Frontal cortex (tissue), 4 donors: ENCODE measurements at places on chromosomes 16 and 17.

DNA sequence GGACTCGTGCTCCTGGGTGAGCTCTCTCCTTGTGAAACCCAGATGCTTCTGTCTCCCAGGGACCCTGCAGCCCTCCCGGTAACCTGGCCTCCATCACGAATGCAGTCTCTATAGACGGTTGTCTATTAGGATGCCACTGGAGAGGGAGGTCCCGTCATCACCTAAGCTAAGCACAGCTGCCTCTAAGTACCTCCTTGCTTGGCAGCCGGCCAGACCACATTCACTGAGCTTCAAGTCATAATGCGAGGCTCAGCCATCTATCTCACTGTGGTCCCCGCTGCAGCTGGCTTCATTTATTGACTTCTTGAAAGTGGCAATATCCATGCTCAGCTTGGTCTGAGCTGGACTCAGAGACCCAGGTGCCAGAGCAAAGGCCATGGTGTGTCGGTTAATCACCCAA is 74.5 kb upstream of the HSBP1 start:
- DNase-seq: no peak

DNA sequence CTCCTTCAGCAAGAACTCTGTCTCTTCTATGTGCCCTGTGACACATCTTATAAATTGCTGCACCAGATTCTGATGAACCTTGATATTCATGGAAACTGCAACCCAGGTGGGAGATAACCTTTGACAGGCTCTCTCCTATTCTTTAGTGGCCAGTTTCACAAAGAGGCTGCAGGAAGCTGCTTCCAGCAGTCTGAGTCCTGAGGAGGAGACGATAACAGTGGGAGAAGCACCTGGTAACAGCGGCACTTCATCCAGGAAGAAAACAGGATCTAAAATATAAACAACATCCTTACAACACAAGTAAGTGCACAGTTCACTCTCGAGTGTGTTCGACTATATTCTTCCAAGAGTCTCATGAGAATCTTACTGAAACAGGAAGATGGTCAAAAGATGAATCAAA is 180.1 kb downstream of the MAP2K6 start:
- no peak for DNase-seq

DNA sequence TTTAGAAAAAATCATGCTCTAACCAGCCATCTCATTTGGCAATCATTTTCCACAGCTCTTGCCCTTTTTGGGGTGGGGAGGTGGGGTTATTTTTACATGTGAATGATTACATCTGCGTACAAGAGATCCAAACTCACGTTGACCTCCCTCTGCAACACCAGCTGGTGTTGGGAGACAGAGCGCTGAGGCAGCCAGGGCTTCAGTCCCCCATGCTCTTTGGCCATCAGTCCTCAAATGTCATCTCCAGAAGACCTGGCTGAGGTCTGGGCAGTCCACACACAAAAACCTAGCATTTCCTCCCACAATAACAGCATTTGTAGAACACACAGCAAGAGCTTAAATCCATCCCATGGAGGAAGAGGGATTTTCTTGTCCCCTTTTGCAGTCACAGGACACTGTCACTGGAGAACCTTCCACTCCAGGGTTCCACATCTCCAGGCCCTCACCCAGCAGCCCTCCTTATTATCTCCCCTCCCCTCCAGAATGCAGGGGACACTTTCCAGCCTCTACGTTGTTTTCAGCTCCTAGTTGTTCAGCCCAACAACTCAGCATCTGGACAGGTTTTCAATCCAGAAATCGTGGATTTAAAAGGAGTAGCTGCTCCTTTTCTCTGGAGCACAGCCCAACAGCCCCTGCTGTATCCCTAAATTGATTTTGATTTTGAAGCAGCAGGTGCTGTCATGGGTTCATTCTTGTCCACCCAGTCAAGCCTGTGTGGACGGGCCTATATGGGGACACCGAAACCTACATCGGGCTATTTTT is 21.1 kb downstream of the MEOX1 start:
- no peak for DNase-seq

DNA sequence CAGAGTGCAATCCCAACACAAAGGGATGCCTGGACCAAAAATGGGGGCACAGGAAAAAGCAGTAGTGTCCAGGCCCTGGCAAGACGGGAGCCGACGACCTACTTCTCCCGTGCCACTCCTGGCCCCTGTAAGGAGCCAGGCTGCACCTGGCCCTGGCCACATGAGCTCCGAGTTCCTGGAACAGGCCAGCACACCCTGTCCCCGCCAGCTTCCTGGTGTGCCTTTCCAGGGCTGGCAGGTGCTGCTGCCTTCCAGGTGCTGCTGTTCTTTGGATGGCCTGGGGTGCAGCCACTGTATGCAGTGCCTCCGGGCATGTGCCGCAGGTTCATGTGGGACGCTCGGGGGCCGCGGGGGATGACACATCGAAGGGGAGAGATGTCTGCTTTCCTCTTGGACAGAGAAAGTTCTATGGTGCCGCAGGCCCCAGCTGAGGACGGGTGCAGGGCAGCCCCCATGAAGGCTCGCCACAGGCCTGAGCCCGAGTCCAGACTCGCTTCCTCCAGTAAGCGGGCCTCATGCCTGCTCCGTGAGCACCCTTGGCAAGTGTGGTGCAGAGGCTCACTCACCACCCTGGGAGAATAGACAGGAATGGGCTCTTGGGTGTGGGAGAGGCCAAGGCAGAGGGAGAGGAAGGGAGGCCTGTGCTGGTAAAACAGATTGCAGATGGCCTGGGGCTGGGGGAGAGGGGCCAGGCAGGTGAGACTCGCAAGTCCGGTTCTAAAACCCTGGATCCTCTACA is 54.7 kb upstream of the FASN start:
- DNase-seq: no peak

GRCh38 chr17:81083125-81083765 is 48.3 kb downstream of the BAIAP2 start:
- DNase-seq: no peak

DNA sequence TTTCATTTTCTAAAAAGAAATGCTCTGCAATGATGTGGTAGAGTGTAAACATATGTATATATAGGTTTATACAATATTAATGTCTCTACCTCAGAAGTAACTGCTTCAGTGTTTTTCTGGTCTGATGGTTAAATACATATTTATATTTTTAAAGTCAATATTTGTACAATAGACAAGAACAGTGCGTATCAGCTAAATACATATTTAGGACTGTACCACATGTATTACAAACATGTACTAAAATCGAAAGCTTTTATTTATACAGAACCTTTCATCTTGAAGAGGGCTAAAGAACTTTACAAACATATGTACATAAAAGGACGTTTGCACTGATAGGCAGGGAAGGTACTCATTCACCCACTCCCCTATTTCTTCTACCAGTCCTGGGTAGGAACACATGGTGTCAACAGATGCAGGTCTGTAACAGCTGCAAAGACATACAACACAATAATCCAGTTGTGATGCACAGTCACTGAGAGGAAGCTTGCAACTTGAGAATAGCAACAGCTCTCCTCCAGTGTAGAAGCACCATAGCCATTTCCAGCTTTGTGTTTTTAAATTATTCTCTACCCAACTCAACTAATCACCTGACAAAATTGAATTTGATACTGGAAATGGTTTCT is 206.9 kb upstream of the C17orf78 start:
- no peak for DNase-seq

- no peak for DNase-seq
Measured at GRCh38 chr17:52368886-52369285, 210.4 kb upstream of the CA10 start.

DNA sequence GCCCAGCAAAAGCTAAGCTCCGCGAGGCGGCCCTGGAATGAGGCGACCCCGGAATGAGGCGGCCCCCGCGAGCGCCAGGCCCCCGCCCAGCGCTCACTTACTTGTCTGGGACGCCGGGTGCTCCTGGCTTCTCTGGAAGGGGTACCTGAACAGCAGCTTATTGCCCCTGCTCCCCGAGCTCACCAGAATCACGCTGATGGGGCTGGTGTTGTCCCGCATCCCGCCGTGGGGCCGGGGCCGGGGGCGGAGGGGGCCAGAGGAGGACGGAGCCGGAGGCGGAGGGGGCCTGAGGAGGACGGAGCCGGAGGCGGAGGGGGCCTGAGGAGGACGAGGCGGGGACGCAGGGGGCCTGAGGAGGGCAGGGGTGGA is 440 bp downstream of the NPRL3 start:
- DNase-seq: peak; percentile 37

DNA sequence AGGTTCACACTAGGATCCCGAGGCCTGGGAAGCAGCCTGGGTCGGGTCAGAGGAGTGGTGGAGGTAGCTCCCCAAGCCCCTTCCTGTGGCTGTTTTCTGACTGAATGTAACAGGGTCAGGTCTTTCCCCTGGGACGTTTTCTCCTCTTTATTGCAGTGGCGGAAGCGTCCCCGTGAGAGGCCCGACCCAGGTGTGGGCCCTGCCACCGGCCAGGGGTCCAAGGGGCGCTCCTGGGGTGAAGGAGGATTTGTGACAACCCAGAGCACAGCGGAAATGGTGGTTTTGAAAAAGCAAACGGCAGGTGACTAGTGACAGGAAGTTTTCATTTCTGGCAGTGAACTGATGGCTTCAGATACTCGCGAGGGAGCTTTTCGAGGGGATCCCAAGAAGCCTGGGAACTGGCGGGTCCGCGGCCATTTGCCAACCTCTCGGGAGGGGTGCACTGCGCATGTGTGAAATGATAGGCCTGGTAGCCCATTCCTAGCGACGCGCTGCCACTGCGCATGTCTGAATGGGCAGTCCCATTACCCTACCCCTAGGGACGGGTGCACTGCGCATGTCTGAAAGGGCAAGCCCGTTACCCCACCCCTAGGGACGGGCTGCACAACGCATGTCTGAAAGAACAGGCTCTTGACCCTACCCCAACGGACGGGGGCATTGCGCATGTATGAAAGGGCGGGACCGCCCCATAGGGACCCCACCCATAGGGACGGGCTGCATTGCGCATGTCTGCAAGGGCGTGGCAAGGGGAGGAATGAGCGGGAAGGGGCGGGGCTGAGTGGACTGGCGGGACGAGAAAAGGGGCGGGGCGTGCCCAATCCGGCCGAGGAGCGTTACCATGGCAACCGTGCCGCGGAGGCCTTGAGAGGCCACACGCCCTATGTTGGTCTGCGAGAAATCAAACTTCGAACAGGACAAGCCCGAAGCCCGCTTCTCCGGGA is 1747.9 kb downstream of the TP53TG3F start:
- DNase-seq: no peak

- no peak for DNase-seq
Measured at GRCh38 chr16:20940871-20941635, 40.5 kb downstream of the LYRM1 start.

GRCh38 chr17:53234138-53234537 is 588.6 kb upstream of the KIF2B start:
- no peak for DNase-seq

DNA sequence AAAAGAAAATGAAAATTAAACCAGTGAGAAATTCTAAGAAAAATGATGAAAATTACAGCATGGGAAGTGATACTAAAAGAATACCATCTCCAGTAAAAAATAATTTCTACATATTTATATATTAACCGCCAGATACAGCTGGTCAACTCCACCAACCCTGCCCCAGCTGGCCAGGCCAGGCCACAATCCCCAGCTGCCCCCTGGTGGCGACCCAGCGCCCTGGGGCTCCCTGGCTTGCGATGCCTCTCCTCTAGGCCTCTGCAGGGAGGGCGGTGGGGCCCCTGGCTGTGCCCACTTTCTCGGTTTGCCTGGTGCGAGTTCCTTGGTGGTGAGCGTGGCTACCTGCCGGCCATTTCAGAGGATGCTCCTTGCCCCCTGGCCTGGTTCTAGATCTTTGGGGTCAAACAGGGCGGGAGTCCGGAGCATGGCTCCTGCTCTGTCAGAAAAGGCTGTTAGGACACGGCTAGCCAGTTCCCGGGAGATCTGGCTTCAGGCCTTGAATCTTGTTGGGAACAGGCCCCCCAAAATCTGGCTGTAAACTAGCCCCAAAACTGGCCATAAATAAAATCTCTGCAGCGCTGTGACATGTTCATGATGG is 14.5 kb downstream of the GLIS2 start:
- DNase-seq: peak; percentile 88

GRCh38 chr17:17951524-17951923 is 20.7 kb downstream of the TOM1L2 start:
- DNase-seq: no peak

DNA sequence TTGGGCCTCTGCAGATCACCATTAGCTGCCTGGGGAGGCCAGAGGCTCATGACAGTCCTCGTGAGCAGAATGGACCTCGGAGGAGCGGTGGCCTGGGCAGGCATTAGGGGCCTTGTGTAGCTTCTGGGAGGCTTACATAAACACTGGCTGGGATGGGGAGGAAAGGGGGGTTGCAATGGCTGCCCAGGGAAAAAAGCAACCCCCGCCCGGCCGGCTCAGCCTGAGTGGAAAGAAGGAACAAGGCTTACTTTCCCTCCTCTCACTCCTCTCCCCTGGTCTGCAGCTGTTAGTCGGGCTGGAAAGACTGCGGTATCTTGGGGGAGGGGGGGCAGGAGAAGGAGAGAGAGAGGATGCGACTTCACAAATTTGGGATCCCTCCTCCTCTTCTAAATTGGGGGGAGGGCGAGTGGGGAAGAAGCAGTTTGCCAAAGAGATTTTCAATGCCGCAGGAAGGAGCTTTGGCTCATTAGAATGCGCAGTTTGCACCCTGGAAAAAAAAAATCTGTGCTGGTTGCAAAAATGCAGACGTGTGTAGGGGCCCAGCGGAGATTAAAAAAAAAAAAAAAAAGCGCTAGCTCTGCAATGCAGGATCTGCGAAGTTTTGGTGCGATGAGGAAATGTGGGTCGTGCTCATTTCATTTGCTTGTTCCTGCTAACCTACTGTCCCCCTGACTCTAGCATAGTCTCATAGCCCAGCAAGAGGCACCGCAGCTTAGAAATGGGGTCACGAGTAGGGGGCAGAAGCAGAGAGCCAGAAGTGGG is 6.6 kb upstream of the NR1D1 start:
- DNase-seq: no peak

GRCh38 chr17:50370052-50370451 is 2.9 kb downstream of the MRPL27 start:
- no peak for DNase-seq

GRCh38 chr16:82156761-82157533 is 13.1 kb downstream of the MPHOSPH6 start:
- no peak for DNase-seq

DNA sequence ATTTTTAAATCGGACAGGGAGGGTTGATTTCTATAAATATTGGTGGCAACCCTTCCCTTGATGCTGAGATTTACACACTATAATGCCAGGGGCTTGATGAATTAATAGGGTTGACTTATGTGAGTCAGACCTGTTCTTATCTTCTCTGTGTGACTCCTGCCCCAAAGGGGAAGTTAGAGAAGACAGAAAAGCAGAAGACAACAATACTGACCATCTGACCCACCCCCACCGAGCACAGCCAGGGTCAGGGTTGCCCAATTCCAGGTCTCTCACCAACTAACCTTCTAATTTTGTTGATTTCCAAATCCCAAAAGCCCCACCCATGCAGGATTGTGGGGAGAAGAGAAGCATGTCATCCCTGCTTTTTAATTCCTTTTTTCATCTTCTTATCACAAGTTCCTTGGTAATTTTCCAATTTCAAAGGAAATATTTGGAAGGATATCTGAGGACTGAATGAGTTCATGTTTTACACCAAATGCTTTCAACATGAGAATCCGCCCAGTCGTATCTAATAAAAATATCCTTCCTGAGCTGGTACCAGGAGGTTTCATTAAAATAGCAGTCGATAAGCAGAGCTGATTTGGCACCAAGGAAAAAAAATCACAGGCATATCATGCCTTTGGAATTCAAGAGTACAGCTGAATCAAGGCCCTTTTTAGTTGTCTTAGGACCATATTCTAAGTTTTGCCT is 603.4 kb upstream of the CDH11 start:
- DNase-seq: no peak

- DNase-seq: no peak
Measured at GRCh38 chr17:37637956-37638355, 5.3 kb downstream of the DDX52 start.
